ENCODE measurements at places on chromosomes 7 and 10. TPM values are rescaled to one million over a fixed set of nuclear protein-coding genes. Genes with fewer than 3 reads are reported as not detected.
A peak's percentile ranks its signal among the peaks of the same experiment; 100 is the strongest.

The HEPACAM2 gene
- total RNA-seq = not detected

DNA sequence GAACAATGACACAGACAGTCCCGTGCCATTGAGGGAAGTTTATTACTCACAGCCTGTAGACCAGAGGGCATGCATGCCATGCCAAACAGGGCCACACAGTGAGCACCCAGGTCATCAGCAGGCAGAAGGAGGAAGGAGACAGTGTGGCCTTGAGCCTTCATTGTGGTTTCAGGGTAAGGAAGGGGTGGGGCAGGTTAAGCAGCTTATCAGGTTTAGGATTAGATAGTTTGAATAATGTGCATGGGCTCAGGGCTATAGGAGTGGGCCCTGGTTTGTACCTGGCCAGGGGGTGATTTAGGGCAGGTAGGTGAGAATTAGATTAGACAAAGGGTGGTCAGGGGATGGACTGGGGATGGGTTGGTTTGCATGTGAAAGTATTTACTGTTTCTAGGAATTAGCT, 67.9 kb downstream of the ADCY1 start:
- no peak for DNase-seq

The HGF gene
- 2.0 TPM for total RNA-seq

DNA sequence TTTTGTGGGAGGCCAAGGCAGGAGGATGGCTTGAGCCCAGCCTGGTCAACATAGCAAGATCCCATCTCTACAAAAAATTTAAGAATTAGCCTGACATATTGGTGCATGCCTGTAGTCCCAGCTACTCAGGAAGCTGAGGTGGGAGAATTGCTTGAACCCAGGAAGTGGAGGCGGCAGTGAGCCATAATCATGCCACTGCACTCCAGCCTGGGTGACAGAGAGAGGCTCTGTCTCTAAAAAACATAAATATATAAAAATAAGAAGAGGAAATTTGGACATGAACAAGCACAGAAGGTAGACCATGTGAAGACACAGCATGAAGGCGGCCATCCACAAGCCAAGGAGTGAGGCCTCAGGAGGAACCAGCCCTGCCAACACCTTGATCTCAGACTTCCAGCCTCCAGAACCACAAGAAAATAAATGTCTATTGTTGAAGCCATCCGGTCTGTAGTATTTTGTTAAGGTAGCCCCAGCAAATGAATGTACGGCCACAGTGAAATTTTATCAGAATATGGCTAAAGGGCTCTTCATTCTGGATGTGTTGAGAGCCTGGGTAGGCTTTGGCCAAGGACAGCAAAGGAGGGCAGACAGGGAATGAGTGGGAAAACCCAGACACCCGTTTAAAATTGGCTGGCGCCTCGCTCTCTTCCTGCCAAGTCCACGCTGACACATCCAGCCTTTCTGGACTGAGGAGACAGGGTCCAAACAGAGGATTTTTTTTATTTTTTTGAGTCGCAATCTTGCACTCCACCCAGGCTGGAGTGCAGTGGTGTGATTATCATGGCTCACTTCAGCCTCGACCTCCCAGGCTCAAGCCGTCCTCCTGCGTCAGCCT, 12.9 kb upstream of the GRID2IP start:
- DNase-seq = no peak

DNA sequence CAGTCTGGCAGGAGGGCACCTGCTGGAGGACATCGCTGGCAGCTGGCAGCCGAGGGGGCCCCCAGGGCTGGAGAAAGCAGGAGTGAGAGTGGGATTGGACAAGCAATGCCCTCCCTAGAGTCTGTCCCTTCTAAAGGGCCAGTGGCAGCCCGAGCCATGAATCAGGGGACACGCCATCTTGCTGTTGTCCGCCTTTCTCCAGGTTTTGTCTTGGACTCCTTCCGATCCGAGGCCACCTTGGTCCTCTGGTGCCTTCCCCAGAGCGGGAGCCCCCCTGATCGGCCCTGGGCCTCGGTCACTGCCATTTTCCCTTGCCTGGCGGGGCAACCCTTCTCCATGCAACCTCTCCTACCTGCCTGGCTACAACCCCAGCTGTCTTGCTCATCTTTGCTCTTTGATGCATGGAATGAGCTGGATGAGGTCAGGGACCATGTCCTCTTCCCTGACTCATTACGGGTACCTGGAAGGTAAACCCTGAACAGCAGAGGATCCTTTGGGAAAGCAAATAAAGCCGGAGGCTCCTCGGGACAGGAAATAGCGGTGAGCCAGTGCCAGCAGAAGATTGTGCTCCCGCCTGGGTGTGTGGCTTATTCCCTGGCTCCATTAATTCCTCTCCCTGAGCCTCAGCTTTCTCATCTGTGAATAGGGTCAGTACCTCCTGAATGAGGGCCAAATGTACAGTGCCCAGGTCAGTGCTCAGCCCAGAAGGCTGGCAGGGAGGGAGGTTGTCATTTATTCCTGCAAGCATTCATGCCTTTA, 112.0 kb downstream of the GRK5 start:
- no peak for DNase-seq

DNA sequence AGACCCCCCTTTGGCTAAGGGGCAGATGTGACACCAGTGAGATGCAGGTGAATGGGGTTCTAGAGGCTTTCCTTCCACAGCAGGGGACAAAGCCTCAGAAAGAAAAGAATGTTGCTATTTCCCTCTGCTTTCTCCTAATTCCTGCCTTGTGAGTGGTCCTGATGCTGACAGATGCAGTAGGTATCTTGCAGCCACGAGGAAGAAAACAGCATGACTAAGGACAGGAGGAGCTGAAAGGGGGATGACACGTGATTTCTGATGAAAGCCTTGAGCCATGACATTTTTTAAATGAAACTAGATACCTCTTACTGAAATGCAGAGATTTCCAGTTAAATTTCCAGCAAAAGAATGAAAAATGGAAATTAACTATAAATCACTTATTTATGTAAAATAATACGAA, 92.4 kb downstream of the C1GALT1 start:
- DNase-seq = no peak

DNA sequence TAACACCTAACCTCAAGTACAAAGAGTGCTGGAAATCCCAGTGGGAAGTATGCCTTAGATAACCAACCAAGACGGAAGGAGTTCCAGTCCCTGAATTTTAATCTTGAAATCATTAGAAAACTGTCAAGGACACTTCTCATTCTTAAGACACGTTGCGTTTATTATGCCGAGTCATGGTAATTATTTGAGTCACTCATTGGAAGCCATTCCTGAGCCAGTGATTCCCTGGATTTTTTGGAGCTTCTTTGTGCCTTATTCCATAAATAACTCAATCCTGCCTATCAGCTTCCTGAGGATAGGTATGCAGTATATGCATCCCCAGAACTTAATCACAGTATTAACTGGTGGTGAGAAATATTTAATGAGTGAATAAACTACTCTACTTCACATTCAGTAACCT, 77.4 kb downstream of the PPP1R17 start:
- no peak for DNase-seq

The STAG3 gene
- 0.15 TPM for total RNA-seq

GRCh38 chr7:113087071-113087998, 708 bp upstream of the GPR85 start:
- DNase-seq = peak; percentile 48

The SVOPL gene
- total RNA-seq = not detected

- DNase-seq = no peak
Measured at GRCh38 chr10:59668096-59668495, 41.6 kb downstream of the SLC16A9 start.

DNA sequence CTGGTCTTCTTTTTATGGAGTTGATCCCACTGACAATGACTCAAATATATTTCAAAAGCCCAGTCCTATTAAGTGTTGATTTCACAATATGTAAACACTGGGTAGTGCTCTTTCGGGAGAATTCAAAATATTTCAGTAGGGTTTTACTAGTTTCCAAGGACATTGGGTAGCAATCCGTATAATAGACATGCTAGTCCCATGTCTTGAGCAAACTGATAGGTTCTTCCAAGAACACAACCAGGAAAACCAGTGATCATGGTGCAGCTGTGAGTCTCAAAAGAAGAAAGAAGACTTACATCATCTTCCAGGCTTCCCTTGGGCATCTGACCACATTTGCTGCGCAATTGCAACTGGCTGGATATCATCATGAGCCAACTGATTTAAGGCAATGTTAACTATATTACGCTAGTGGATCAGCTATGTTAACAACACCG, 59.3 kb upstream of the APBB1IP start:
- DNase-seq = no peak

DNA sequence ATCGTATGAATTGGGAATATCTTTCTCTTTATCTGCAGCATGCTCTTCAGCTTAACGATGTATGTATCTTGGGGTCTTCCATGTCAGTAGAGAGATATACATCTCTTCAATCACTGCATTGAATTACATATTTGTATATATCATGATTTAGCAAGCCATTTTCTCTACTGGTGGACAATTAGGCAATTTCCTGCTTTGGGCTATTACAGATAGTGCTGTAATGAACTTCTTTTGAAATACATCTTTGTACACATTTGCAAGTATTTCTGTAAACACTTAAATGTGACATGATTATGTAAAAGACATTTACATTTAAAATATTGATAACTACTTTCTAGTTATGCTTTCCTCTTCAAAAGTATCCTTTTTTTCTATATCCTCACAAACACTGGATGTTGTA, 199.0 kb downstream of the PPP1R9A start:
- DNase-seq = no peak
